ENCODE measurements at places on chromosomes 5 and 9. TPM values are rescaled to one million over a fixed set of nuclear protein-coding genes. Genes with fewer than 3 reads are reported as not detected.

- no peak for DNase-seq
Observed at GRCh38 chr5:95595289-95595931, 24.5 kb upstream of the GPR150 start.

GRCh38 chr5:109421956-109422355 lies 12.2 kb upstream of the PJA2 start:
- no peak for DNase-seq

- DNase-seq = no peak
Observed at GRCh38 chr5:146076455-146076854, 28.9 kb downstream of the PLAC8L1 start.

DNA sequence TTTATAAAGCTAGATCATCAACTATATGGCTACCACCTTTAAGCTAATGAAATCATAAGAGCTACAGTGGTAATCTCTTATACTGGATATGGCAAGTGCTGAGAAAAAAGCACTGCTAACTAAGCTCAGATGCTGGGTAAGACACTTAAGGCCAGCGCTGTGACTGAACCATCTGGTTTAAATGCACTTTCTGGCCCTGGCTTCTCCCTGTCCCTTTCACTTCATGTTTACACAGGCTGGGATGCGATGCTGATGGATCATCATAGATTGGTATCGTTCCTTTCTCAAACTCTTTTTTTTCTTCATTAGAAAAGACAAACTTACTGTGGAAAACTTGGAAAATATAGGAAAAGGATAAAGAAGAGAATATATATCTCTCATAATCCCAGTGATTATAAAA lies 52.3 kb downstream of the KIF24 start:
- no peak for DNase-seq

GRCh38 chr9:38334234-38334633 lies 58.3 kb upstream of the ALDH1B1 start:
- DNase-seq = no peak

DNA sequence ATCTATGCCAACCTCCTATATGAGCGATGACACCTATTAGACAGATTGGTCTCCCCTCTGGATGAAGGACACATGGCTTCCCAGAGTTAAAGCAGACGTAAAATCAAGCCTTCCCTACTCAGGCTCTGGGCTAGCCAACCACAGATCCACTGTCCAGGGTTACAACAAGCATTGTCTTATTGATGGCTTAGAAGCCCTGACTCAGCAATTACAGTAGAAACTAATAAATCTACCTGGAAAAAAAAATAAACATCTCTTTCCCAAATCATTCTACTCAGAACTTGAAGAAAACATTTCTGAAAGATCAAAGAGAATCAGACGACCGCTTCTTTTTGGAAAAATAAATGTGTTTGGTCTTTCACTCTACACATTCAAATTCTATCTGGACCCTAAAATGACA lies 189.3 kb downstream of the GLIS3 start:
- DNase-seq = no peak

- DNase-seq = no peak
Observed at GRCh38 chr9:108100571-108100970, 611.0 kb upstream of the KLF4 start.

DNA sequence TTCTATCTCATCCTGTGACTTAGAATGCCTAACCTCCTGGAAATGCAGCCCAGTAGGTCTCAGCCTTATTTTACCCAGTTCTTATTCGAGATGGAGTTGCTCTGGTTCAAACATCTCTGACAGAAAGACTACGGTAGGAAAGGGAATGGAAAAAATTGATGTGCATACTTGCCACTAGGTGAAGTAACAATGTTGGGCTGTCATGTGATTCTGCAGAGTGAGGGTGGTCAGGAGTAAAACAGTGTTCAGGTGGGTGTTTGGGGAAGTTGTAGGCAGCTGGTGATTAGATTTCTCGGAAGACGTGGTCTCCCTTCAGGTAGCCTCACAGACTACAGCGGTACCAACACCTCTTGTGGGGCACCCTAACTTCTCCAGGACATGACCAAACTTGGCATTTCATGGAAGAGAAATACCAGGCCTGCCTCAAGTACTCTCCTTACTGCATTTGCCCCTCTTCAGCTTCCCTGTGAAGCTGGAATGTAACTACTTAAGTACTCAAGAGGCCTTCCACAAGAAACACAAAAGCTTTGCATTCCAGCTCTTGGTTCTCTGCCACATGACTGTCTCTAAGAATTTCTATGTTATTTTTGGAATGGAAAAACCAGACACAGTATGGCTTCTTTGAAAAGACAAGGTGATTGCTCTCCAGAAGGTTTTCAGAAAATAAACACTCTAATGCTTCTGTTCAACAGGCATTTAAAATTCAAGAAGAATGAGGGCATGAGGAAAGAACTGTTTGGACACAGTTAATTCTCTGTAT lies 17.4 kb upstream of the ENTREP1 start:
- no peak for DNase-seq

DNA sequence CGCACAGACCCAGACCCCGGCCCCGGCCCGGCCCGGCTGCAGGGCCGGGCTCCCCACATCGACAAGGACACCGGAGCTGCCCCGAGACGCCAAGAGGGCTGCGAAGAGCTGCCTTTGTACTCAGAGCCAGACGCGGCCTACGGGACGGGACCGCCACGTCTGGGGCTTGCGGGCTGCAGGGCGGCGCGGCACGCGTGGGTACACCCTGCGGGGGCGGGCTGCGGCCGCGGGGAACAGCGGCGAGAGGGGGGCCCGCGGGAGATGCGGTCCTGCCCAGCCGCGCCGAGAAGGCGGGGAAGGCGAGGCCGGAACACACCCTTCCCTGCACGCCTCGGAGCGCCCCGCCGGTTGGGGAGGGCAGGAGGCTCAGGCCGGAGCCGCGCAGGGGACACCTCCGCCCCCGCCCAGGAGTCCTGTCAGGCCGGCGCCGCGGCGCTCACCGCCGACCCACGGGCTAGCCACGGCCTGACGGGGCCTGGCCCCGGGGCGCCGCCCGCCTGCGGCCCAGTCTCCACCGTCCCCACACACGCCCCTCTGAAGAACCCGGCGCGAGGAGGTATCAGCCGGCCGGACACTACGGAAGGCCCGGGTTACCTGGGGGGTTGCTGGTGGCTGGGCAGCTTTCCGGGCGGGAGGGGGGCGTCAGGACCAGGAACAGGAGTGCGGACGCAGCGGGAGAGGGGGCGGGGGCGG lies 478 bp downstream of the RAB14 start:
- DNase-seq = peak; percentile 76

GRCh38 chr5:178290376-178290775 lies 57.8 kb upstream of the PHYKPL start:
- no peak for DNase-seq

GRCh38 chr9:137691646-137692351 lies 73.0 kb downstream of the EHMT1 start:
- DNase-seq = no peak

DNA sequence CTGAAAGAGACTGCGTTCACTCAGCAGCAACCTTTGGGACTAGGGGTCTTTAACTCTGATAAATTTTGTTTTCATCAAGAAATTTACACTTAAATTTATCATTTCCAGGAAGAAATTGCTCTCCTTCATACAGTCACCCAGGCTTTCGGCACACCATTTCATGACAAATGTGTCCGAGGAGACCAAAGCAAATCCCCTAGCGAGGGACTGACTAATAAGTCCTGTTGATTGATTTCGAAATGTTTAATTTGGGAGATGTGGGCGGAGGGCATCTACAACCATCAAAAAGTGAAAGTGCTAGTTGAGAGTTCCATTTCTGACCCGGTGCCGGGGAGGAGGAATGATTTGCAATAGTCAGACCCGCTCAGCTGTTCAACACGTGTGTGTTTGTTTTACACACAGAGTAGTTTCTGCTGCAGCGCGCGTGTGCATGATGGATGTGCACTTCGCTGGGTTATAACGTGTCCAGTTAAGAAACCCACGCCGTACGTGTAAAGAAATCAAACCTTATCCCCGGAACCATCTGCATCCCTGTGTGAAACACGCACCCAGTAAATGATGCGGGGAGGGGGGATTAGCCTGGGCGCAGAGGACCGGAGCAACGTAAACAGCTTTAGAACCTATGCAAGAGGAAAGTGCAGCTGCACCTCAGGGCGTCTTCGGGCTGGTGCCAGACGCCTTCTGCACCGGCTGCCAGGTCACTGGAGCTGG lies 845 bp upstream of the NR4A3 start:
- DNase-seq = peak; percentile 91

Gene NEUROG1
- not detected for total RNA-seq

Gene SLC36A2
- total RNA-seq = not detected

Gene CA9
- total RNA-seq = 81.7 TPM

Gene ZFR
- 81.2 TPM for total RNA-seq

Gene SAXO1
- 0.18 TPM for total RNA-seq

Gene DAB2IP
- total RNA-seq = 71.9 TPM

Gene MATR3
- 146 TPM for total RNA-seq

Gene DNAJC18
- total RNA-seq = under 0.01 TPM
